ENCODE measurements at places on chromosomes 12 and 14.

- no peak for DNase-seq
These were observed 78.6 kb downstream of the ARF6 start for GRCh38 chr14:49971156-49972130.

DNA sequence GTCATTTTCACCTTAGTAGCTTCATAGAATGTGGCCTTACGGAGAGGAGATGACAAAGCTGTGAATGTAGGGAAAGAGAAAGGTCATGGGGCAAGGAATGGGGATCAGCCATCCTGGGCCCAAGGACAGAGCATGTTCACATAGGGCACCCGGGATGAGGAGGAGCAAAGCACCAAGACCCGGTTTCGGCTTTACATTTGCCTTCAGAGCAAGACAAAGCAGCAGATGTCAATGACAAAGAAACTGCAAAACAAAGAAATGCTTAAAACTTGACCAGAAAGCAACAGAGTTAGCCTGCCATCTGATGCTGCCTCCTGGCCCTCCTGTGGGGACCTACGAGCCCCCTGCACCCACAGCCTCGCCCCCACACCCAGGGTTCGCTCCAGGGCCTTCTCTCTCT, 249.2 kb downstream of the SLC41A2 start:
- DNase-seq = no peak

DNA sequence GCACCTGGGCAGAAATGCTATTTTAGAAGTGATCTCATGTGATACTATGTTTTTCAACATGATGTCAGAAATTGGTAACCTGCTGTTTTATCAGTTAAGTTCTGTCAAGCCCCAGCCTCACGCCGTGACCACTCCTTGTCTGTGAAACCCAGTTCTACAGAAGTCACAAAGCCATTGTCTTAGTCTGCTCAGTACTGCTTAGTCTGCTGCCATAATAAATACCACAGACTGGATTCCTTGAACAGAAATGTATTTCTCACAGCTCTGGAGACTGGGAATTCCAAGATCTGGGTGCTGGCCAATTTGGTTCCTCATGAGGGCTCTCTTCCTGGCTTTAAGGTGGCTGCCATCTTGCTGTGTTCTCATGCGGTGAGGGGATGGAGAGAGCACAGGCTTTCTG, 176.9 kb downstream of the PRKCH start:
- DNase-seq = no peak

DNA sequence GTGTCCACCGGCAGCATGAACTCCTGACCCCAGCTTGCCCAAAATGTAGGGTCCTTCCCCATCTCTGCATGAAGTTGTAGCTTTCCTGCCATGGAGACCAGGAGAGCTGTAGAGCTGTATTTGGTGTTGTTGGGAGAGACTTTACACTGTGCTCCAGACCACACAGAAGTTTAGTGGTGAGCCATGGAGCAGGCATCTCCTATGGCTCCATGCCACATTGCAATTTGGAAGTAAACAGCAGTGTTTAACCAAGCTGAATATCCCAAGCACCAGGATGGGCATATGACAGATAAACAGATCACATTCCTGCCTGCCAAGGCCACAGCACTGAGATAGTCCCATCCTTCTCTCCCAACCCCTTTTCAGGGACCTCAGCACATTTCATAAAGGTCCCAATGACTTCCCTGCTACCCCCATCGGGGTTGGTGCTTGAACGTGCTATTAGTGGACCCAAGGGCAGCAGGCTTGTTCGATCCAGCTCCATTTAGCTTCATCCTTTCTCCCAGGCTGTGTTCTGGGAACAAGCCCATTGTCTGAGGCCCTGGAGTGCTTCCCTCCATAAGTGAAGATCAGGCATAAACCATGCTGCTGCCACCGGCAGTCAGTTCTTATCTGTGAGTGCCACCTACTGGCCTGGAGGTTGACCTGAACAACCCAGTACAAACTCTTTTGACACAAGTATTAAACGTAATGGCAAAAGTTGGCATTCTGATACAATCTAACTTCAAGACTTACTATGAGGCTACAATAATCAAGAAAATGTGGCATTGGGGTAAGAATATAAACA, 172.3 kb upstream of the ATXN7L3B start:
- peak; percentile 32 for DNase-seq

GRCh38 chr14:105397350-105397931, 897 bp upstream of the TEX22 start:
- no peak for DNase-seq
